ENCODE measurements at places on chromosomes 11 and 22.

DNA sequence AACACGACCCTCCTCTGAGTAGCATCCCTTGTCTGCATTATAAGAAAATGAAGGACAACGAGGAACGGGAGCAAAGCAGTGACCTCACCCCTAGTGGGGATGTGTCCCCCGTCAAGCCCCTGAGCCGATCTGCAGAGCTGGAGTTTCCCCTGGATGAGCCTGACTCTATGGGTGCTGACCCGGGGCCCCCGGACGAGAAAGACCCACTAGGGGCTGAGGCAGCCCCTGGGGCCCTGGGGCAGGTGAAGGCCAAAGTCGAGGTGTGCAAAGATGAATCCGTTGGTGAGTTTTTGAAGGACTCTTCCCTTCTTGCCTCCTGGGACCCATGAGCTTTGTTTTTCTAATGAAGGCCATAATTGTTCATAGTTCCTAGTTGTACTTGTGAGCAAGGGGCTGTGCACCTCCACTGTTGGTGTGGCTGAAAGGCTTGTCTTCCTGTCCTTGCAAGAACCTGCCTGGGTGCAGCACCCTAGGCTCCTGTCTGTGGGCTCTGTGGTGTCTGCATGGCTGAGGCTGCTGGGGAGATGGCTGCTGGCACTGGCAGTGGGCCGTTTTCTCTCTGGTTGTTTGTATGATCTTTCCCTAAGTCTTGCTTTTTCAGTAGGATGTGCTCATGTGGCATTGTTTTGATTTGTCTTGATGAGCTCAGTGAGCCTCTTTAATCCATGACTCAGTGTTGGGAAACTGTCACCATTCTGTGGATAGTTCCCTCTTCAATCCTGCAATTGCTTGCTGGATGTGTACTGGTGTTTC lies 10.1 kb downstream of the DGCR8 start:
- no peak for DNase-seq

DNA sequence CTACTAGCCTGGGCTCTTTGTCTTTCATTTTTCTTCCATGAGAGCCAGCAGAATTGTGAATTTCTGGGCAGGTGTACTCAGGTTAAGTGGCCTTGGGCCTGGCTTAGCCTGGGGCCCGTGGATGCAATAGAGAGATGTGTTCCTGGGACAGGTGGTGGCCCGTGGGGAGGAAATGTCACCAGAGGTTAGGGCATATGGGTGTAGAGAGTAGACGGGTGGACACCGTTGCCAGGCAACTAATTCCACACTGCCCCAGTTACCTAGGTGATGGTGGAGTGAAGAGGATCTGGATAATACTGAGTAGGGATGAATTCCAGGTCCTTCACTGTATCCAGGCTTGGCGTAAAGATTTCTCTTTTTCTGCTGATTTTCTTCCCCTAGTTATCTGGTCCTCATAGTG lies 175.0 kb downstream of the INSC start:
- no peak for DNase-seq

DNA sequence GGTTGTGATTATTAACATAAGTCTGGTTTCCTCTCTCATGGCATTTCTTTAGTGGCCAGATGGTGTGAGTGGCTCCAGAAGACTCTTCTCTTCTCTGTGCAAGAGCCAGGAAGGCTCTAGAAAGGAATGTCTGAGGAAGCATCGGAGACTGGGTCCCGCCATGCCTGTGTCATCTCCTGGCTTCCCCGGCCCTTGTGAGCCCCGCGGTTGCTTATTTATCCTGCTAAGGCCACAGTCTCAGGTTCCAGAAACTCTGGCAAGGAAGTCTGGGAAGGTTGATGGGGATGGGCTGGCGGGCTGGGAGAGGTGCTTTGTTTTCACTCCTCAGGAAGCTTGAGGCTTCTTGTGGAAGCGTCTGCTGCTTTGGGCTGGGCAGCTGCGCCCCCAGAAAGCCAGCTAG lies 18.9 kb downstream of the BCR start:
- DNase-seq: no peak

DNA sequence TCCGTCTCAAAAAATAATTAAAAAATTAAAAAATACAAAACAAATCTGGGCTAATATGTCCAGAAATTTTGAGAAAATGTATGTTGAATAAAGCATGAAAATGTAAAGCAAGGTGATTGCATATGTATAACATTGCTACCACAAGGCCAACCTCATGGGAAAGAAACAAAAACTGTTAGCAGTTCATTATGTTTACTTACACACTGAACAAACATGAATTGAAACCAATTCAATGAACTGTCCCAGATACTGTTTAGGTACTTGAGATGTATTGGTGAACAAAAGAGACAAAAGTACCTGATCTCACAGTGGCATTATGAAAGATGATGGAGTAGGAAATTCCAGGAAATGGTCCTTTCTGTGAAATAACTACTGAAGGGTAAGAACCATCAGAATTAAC lies 43.8 kb upstream of the IGLL5 start:
- DNase-seq: no peak

GRCh38 chr11:74307434-74307833 lies 4.0 kb downstream of the P4HA3 start:
- no peak for DNase-seq

DNA sequence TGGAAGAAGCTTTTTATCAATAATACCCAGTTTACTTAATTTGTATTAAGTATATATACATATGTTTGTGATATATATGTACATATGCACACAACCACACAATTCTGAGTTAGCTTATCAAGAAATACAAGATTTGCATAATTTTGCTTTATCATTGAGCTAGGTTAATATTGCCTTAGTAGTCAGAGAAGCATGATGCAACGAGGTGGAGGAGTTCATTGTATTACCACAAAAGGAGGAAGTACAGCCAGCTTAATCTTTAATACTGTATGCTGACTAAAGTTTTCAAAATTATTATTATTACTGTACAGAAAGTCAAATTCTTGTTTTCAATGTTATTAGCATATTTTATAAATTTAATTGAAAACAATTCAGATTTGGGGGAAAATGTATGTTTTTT lies 278.4 kb upstream of the PDGFD start:
- DNase-seq: no peak

DNA sequence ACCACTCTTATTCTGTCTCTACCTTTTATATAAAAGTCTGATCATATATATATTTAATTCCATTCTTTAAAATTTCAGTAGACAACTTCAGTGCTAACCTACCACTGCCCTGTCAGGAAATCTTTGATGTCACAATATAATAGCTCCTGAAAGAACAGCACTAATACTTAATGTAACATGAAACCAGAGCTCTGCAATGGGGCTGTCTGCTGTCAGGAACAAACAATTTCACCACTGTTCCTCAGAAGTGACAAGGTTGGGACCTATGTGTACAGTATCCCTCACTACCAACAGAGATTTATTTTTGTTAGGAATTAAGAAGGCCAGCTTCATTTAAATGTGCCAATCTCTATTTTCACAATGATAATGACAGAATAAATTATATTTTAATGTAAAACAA lies 165.5 kb upstream of the C11orf58 start:
- no peak for DNase-seq
